CD4-positive, alpha-beta T cell treated with Interleukin-10 for 1 hour (primary cell): ENCODE measurements at places on chromosomes 12 and 14.
A peak's percentile ranks its signal among the peaks of the same experiment; 100 is the strongest.

DNA sequence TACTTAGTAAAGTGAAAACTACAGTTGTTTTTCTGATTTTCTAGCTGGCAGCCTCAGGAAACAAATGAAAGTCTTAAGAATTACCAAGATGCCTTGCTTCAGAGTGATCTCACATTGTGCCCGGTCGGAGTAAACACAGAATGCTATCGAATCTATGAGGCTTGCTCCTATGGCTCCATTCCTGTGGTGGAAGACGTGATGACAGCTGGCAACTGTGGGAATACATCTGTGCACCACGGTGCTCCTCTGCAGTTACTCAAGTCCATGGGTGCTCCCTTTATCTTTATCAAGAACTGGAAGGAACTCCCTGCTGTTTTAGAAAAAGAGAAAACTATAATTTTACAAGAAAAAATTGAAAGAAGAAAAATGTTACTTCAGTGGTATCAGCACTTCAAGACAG, 28.9 kb downstream of the RXYLT1 start:
- DNase-seq: no peak

GRCh38 chr12:66154776-66155175, 15.0 kb downstream of the TMBIM4 start:
- no peak for DNase-seq

- DNase-seq: no peak
These were observed 57.8 kb upstream of the FUT8 start for GRCh38 chr14:65354715-65355114.

GRCh38 chr12:17503742-17504141, 586.3 kb downstream of the RERGL start:
- no peak for DNase-seq

- DNase-seq: no peak
These were observed 14.9 kb upstream of the TTC7B start for GRCh38 chr14:90830931-90831701.

GRCh38 chr14:90522571-90523191, 125.9 kb downstream of the CALM1 start:
- no peak for DNase-seq

- peak; percentile 19 for DNase-seq
These were observed 95.0 kb downstream of the CRADD start for GRCh38 chr12:93772003-93772700.

DNA sequence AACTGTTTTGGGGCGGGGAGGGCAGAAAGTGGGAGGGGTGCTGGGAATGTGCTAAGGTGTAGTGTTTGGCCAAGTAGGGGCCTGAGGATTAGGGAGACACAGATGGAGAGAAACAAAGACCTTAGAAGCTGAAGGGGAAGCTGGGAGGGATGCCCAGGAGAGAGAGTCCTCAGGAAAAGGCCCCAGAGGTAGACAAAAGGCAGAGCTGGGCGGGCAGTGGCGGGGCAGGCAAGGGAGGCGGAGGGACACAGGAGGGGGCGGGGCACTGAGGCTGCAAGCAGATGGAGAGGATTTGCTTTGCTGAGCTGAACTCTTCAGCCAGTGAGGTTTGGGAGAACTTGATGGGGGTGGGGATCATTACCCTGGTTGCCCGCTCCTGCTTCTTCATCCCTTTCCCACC, 2.8 kb downstream of the PTMS start:
- no peak for DNase-seq

DNA sequence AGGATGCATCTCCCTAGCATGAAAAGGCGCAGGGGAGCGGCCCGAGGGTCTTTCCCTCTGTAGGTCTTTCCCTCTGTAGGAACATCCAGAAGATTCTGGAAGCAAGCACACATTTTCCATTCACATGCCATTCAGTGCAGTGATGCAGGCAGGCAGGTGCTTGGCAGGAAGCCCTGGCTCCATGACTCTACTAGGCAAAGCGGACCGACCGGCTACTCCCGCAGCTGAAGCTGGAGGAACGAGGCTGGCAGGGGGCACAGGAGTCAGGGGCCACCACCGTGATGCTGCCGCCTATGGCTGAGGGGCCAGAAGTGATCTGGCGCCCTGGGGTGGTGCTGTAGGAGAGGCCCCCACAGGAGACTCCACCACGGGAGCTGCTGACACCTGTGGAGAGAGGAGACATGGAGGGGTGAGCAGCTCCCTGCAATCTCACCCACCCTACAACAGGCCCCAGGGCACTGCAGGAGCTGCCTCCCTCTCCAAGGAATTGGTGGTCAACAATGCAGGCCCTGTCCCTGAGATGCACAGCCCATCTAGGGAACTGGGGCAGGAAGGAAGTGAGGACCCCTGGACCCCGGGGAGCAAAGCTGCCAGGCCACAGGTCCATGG, 6.5 kb downstream of the KRT85 start:
- DNase-seq: no peak

- DNase-seq: peak; percentile 69
These were observed 105.0 kb upstream of the PRB2 start for GRCh38 chr12:11500188-11500860.

- DNase-seq: no peak
These were observed 3.3 kb downstream of the LRIG3 start for GRCh38 chr12:58916921-58917511.

DNA sequence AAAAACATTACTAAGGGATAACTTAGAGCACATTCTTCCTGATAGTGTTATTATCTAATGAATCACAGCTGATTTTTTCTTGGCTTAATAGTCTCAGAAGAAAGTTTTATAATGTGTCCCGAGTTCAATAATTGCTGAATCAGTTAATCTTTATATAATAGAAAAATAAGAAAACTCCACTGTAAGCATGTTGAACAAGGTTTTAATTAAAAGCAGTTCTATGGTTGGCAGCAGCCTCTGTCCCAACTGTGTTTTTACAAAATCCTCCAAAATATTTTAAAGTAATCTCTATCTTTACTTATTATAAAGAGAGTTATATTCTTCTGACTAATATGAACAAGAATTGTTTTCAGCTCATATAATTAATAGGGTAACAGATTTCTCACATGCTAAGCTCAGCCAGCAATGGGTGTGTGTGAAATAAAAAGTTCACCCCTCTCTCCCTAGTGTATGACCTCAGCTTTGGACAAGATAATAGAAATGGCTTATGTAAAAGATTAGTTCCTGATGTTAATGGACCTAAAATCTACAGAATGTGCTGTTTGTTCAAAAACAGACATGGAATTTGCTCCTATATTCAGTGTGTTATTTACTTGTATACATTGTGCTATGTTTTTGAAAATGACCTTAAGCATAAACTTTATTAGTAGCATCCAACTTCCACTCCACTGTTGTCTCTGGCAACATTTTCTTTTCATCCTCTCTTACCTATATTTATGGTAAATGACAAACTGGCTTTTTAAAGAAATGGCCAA, 67.1 kb upstream of the DCN start:
- no peak for DNase-seq

- DNase-seq: no peak
These were observed 1.0 kb upstream of the ADCY6 start for GRCh38 chr12:48789858-48790326.

GRCh38 chr14:51527073-51527472, 124.6 kb upstream of the FRMD6 start:
- no peak for DNase-seq
